GOT3 (cell line): ENCODE measurements at places on chromosomes 13 and 19.

DNA sequence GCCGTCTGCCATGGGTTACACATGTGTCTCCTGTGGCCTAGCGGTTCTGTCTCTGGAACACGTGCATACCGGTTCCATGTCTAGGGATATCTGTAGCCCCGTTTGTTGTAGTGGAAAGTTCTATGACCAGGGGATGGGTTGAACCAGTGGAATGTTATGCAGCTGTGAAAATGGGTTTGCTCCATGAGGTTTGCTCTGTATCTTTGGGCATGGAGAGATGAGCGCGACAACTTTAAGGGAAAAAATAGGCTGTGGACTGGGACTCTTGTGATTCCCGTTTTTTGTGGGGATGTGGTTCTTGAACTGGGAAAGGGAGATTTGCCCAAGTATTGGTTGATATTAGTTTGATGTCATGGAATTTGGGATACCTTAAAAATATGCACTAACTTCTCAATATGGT, 120.4 kb downstream of the KDM4B start:
- DNase-seq = no peak

DNA sequence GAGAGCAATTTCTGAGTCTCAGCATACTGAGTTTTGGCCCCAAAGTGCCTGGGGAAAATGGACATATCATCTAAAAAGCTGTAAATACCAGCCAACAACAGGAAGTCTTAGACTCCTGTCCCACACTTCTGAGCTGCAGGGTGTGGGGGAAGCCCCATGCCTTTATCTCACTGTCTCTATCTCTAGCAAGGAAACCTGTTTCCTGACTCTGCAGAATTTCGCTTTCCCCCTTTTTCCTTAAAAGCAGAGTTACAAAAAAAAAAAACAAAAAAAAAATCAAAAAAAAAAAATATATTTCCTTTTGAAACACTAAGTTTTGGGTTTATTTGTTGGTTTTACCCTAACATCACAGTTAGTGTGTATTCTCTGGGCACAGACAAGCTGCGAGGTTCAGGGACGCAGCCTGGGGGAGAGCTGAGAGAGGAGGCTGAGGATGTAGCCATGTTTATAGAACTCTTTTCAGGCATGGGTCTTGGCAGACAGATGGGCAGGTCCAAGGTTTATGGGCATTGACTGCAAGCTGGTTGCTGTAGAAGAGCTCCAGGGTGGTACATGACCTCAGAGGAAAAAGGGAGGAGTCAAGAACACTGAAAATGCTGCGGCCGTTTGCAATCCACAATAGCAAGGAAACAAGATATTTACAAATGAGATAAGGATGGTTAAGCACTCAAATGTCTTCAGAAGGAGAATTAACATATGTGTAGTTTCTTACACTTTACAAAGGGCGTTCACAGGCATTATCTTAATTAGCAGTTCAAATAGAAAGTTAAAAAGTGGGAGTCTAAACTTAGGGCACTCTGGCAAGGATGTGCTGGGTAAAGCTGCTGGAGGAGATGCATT, 4.9 kb downstream of the MBNL2 start:
- DNase-seq = no peak

GRCh38 chr19:11096210-11096841, 7.1 kb downstream of the LDLR start:
- DNase-seq = no peak

DNA sequence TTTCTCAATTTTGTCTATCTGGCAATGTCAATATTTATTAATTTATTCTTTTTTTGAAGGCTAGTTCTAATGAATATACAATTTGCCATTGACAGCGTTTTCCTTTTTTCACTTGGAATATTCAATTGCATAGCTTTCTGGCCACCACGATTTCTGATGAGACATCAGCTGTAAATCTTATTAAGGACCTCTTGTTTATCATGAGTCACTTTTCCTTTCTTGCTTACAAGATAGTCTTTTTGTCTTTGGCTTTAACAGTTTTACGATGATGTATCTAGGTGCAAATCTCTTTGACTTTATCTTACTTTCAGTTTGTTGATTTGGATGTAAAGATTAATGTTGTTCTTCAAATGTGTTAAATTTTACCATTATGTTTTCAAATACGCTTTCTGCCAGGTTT, 991.6 kb upstream of the SLC10A2 start:
- no peak for DNase-seq

DNA sequence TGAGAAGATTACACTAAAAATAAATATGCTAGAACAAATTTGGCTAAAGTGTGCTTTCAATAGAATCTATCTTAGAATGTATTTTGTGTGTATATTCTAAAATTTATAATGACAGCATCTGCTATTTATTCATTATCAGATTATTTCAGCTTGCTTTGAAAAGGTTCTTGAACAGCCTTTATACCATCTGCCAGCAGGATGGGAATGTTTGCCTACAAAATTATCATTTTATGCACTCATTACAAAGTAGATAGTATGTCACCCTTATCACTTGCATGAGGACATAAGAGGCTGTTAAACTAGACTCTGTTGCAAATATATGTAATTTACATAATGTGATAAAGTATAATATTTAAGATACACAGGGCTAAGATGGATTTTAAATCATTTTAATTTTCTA, 1286.9 kb upstream of the PCDH20 start:
- DNase-seq = no peak

DNA sequence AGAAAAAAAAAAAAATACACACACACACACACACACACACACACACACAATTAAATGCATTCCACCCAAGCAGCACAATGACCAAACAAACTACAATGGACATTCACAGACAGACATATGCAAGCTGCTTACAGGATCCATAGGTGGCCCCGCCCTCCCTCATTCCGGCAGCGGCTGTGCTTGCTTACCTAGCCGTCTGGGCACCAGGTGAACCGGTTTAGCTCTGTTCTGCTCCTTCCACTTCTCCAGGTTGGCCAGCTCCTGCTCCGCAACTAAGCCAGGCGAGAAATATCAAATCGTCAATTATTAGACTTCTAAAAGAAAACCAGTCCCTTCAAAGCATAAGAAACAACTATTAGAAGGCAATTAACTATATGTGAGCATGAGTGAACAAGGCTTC, 23.1 kb downstream of the EPSTI1 start:
- no peak for DNase-seq

DNA sequence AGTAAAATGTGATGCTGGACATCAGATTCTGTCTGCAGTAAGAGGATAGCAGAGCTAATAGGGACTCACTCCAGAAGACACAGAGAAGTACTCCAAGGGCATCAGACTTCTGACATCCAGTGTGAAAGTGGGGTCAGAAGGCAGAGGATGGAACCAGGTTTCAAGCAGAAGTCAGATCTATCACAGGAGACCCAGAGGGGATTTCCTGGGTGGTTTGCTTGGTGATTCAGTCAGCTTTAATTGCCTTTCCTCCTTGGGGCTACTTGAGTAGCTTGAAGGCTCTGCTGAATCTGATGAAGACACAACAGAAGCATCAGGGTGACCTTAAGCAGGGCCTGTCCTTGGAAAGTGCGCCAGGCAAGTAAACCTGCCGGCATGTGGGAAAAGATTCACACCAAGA, 300.6 kb downstream of the COG6 start:
- DNase-seq = no peak

- no peak for DNase-seq
Observed at GRCh38 chr13:80454245-80454644, 113.3 kb upstream of the SPRY2 start.

DNA sequence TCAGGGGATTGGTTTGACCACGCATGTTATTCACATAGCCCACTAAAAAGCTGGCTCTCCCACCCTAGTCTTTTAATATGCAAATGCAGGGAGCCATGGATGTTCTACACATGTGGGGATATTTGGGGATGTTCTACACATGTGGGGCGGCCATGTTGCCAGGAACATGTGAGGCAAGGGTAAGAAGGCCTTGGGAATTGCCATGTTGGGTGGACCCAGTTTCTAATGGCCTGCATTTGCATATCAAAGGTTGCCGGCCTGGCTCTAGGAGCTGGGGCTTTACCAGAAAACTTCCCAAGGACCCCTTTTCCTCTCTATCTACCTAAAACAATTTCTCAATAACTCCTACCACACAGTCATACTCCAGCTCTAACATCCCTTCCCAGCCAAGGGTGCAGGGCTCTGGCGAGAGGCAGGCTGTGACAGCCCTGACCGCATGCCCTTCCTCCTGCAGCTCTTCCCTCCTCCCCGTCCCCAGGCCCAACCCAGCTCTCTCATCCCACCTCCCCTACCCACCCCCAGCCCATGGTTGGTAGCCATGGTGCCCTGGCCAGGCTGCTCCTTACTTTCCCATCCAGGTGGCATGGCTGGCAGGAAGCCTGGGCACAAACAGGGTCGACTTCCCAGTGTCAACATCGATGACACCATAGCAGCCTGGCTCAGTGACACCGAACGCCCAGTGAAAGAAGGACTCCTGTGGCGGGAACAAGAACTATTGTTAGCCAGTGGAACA, 11.0 kb downstream of the PEPD start:
- DNase-seq = no peak

DNA sequence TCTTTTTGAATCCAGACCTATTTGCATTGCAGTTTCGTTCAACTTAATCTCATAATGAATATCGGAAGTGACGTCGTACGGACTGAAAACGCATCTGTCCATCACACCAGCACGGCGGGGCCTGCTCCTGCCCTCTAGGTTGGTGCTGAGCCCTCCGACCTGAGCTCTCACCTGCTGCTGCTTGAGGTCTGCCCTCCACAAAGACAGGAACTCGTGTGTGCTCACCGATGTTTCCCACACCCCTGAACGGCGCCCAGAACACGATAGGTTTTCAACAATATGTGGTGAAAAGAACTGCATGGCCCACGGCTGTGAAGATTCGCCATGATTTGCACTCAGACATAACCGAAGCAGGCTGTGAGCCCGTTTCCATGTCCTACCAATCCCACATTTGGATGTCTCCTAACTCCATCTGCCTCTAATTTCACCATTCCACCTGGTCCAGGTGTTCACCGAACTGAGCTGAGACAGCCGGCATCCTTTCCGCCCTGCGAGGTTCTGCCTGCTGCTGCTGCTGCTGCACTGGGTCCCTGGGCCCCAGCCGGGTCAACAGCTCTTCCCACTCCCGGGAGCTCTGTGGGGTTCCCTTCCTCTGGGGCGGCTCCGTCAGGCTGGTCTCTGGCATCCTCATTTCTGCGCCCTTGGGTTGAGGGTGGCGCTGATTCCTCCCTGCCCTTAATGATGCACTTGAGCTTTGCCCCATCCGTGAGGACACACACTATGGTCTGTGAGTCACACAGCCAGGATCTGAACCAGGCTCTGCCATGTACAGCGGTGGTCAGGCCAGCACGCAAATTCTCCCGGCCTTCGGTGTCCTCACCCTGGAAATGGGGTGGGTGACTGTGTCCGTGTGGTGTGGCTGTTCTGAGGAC, 20.9 kb downstream of the GRTP1 start:
- no peak for DNase-seq

GRCh38 chr19:4361152-4362046, 18.0 kb downstream of the MPND start:
- no peak for DNase-seq

DNA sequence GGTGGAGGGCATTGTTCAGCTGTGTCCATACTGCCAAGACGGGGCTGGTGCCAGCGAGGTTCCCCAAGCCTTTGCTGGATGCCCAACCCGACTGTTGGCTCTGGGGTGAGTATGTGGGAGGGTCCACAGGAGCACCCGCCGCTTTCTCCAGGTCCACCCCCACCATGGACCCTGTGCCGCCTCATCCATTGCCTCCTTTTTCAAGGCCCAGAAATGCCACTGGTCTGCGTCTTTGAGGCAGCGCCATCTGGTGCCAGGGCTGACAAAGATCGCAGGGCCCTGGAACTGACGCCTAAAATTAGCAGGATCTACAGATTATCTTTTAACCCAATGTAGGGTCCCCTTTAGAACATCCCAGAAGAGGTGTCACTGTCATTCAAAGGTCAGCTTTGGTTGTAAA, 34.6 kb downstream of the NFIX start:
- no peak for DNase-seq

DNA sequence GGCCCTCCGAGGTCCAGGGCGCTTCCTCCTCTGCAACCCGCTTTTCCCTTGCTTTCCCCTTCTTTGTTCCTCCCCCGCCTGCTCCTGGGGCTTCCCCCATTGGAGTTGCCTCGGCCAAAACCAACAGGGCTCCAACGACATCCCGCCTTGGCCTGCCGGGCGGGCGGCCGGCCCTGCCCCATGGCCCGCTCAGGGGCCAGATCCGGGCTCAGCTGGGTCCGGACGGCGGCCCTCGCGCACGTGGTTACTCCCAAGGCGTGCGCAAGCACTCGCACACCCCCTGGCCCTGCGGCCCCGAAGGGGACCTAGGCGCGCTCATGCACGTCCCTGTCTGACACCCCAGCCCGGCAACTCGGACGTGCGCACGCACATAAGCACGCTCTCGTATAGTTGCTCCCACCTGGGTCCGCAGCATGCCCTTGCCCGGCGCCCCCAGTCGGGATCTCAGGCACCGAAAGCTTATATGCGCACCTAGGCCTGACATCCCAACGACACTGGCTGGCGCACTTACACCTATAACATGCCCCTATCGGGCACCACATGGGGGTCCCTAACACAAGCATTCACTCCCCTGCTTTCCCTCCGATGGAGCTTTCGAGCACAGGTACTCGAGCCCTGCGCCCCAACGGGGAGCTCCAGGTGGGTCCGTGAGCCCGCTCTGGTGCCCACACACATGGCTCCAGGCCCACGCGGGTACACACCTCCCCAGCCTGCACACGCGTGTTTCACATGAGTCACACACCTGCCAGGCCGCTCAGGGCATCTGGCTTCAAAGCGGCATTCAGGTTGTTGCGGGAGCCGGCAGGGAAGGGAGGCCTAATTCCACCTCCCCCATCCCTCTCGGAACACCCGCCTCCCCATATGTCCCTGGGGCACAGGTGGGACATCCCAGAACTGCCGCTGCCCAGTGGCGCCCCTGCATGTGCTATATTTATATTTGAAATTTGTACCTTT, 15.0 kb downstream of the NFIX start:
- no peak for DNase-seq

GRCh38 chr13:82747958-82748357, 1134.3 kb downstream of the SLITRK1 start:
- no peak for DNase-seq

DNA sequence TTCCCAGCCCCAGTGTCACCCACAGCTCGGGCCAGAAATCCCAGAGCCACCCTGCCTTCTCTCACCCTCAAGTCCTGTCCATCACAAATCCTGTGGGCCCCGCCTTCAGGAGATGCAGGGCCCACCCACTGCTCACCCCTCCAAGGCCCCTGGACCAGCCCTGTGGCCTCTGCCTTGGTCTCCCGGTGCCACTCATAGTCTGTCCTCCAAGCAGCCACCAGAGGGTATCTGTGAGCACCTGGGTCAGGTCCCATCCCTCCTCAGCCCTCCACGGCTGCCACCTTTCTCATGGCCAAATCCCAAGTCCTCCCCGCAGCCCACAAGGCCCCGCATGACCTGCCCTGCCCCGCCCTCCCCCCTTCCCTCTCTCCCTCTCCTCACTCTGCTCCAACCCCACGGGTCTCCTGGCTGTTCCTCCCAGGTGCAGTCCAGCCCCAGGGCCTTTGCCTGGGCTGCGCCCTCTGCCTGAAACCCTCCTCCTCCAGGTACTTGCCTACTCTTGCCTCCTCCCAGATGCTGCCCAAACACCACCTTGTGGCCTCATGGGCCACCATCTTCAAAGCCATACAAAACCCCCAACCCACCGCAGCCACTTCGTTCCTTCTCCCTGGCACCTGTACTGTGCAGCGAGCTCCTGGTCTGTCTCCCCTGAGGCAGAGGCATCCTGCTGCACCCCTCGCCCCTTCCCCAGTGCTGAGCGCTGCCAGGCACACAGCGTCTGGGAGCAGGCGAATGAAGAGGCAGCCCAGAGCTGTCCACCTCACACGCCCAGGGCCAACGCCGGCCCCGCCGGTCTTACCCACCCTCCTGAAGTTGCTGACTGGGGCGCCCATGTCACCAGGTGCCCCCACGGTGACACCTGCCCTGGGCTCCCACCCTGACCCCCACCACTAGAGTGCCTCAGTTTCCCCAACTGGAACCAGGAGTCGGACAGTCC, 13.2 kb upstream of the UQCR11 start:
- no peak for DNase-seq

GRCh38 chr19:20359933-20360720, 193.1 kb downstream of the ZNF486 start:
- DNase-seq = no peak
